ENCODE measurements at places on chromosomes 1 and 21.

- DNase-seq, result peak; percentile 63
These were observed 32.4 kb upstream of the DUSP23 start for GRCh38 chr1:159748370-159748769.

DNA sequence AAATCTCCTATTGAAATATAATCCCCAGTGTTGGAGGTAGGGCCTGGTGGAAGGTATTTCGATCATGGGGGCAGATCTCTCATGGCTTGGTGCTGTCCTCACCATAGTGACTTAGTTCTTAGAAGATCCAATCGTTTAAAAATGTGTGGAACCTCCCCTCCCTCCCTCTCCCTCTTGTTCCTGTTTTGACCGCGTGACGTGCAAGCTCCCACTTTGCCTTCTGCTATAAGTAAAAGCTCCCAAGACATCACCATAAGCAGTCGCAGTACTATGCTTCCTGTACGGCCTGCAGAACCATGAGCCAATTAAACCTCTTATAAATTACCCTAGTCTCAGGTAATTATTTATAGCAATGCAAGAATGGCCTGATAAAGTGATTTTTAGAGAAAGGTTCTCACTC is 10.9 kb upstream of the RGS2 start:
- no peak for DNase-seq

- DNase-seq, result no peak
These were observed 338.4 kb upstream of the PROX1 start for GRCh38 chr1:213649373-213649772.

DNA sequence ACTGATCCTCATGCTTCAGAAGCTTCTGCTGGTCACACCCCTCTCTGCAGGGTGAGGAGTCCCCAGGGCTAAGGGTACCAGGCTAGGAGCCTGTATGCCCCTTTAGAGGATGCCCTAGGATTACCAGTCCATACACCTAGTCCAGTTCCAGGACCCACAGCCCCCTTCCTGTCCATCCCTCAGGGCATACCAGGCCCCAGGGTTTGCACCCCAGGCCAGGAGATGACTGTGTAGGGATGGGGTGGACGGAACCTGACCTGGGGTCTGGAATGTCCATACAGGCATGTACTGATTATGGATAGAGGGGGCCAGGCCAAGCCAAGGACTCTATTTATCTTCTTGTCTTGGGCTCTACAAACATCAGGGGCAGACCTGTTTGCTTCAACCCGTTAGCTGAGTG is 34.9 kb downstream of the TRIM67 start:
- DNase-seq, result no peak

GRCh38 chr1:114585231-114585630 is 3.8 kb upstream of the BCAS2 start:
- no peak for DNase-seq

DNA sequence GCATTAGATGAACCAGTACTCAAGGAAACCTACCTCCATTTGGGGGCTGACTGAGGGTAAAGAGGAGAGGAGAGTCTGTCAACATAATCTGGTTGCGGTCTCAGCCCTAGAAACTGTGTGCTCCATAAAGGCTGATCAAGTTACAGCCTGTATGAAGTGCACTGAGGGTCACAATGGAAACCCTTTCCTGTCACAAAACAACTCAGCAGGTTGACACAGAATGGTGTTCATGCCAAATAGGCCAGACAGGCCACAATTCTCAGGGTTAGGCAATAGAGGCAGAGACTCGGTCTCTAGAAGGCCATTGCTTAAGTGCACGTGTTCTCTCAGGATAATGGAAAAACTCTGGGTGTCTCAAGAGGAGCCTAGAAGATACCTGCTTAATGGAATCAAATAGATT is 4.1 kb upstream of the ANKRD35 start:
- no peak for DNase-seq

DNA sequence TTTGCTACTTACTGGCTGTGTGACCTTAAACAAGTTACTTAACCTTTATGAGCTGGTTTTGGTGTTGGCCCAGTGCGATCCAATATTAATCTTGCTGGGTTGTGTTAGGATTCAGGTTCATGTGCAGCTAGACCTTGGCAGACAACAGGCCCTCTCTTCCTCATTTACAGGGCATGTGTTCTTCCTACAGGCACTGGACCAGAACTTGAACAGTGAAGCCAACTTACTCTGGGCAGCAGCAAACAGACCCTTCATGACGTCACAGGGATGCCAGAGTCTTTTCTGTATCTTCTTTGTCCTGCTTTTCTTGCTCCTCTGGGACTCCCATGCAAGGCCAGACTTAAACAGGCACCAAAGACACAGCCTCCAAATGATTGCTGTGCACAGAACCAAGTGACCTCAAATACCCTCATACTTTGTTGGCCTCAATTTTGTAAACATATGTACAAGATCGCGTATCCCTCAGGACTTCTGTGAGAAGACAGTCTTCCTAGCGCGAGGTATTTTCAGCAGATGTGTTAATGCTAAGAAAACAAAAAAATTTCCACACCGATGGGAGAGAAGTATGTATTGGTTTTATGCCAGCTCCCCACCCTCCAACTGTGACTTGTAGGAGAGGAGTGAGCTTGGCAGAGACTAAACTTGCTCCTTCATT is 73.7 kb downstream of the URB2 start:
- DNase-seq, result no peak

DNA sequence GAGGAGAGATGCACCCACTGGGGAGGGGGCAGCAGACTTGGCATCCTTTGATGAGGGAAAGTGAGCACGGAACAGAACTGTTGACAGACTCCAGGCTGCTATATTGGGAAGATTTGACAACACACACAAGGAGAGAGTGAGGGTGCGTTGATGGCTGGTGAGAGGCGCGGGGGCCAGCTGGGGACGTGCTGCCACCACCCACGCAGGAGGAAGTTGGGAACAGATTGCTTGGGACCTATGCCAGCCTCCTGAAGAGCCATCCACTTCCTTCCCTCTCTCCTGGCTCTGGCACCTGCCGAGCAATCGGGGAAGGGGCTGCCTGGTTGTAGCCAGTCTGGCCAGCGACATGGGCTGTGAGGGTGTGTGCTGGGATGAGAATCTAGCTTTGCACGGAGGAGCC is 223.7 kb upstream of the CSF3R start:
- no peak for DNase-seq

GRCh38 chr21:39224930-39225329 is 41.7 kb upstream of the PSMG1 start:
- DNase-seq, result no peak

DNA sequence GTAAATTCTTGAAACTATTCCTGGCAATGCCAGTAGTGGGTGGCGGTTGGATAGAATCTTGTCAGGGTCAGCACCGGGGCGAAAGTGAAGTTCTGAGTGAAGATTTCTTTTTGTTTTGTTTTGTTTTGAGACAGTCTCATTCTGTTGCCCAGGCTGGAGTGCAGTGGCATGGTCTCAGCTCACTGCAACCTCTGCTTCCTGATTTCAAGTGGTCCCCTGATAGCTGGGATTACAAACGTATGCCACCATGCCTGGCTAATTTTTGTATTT is 33.3 kb downstream of the PCNT start:
- no peak for DNase-seq

- DNase-seq, result no peak
These were observed 34.8 kb upstream of the LYST start for GRCh38 chr1:235901461-235901860.

DNA sequence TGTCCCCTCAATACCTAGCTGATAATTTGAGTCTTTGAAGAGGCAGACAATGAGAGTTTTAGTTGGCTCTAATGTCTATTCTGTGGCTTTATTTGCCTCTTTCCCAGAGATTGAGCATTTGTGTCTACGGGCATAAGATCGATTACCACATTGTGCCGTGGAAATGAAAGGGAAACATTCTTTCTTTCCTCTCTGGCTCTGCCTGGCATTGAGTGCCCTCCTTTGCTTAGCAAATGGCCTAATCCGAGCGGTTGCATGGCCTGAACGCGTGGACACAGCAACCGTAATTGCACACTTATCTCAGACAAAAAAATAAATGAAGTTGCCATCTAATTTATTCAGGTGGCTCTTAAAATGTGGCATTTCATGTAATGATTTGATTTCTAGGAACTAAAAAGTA is 247.9 kb downstream of the ADGRL2 start:
- no peak for DNase-seq

- DNase-seq, result no peak
These were observed 108.4 kb downstream of the ERG start for GRCh38 chr21:38389896-38390295.

GRCh38 chr1:175978476-175978875 is 228.6 kb downstream of the COP1 start:
- DNase-seq, result no peak
